ENCODE measurements at places on chromosomes 3 and 15.

GRCh38 chr3:31248563-31248992 lies 284.1 kb upstream of the STT3B start:
- DNase-seq, result no peak

DNA sequence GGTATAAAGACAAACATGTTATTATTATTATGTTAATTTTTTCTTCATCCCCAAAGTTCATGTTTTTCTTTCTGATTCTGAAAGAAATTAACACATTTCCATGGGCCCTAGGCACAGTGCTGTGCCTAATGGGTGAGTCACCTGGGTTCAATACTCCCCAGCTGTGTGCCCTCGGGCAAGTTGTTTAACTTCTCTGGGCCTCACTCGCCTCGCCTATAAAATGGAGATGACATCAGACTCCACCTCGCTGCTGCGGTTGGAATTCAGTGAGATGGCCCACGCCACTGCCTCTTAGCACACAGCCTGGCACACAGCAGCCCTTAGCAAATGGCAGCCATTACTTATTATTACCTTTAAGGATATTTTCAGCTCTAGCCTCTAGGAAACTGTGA lies 22.6 kb downstream of the DNASE1L3 start:
- DNase-seq, result no peak

- no peak for DNase-seq
These were observed 117.2 kb upstream of the LRIG1 start for GRCh38 chr3:66618066-66618465.

DNA sequence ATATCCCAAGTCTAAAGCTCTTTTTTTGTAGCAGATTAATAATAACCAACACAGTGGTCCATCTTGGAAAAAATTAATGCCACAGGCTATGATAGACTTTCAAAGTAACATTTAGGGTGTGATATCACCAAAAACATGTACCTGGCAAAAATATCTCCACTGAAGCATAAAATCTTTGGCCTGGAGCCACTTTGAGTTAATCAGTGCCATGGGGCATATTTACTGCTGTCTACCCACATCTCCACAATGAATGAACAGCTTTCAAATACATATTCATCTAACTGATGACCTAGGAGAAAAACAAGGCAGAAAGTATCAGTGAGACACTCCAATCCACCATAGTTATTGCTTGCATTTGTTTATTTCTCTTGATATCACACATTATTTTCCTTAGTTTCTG lies 296.0 kb upstream of the MDFIC2 start:
- no peak for DNase-seq

- no peak for DNase-seq
These were observed 29.2 kb upstream of the UMPS start for GRCh38 chr3:124700880-124701684.

- DNase-seq, result no peak
These were observed 303.3 kb upstream of the CBLB start for GRCh38 chr3:106172101-106172500.

DNA sequence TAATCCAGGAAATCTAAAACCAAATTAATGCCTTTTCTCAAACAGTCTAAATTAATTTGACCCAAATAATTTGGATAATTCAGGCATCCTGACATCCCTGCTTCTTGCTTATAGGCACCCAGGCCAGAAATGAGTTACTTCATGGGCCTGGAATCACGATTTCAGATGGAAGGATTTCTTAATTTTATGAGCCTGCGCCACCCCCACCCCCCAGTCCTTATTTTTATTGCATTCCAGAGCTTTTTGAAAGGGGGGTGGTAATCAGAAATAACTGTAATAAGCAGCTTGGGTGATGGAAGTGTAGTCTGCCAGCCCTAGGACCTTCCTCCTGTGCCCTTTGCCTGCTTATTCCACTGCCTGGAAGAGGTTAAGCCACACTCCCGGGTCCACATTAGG lies 1.3 kb downstream of the AP2M1 start:
- DNase-seq, result no peak

DNA sequence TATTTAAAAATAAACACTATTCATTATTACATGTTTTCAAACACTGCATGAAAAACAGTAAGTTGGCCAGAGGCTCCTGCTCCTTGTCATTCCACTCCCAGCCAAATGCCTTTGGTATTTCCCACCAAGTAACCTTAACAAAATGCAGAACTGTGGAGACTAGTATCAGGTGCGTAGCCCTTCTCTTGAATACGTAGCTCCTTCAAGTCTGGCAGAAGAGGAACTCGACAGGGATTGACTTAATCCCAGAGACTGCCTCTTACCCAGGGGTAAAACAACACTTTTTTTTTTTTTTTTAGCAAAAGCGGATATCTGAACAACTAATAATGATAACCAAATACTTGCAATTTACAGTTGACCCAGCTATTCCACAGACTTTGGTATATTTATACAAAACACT lies 738 bp downstream of the COMMD2 start:
- no peak for DNase-seq

DNA sequence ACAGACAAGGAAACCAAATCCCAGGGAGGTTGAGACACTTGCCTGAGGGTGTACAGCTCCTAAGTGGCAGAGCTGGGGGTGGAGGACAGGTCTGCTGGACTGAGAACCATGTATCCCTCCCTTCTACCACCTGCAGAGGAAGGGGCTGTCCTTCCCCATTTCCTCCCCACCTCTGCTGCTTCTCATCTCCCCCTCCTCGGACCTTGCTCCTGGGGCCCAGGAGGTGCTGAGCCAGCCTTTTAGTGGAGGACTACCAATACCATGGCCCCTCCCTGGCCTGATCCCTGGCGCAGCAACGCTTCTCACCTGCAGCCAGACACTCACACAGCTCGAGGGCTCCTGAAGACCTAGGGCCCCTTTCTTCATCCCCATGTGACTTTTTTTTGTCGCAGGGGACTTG lies 50.4 kb downstream of the IDH2 start:
- no peak for DNase-seq

DNA sequence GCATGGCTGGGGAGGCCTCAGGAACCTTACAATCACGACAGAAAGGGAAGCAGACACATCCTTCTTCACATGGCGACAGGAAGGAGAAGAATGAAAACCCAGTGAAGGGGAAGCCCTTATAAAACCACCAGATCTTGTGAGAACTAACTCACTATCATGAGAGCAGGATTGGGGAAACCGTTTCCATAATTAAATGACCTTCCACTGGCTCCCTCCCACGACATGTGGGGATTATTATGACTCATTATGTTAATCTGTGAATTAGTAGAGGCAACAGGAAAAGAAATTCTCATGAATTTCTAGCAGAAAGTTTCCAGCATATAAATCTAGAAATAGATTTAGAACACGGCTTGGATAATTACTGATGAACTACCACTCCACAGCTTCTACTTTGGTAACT lies 937.3 kb downstream of the ROBO1 start:
- DNase-seq, result no peak

GRCh38 chr3:160668454-160668853 lies 8.5 kb upstream of the ARL14 start:
- DNase-seq, result no peak

GRCh38 chr15:29143909-29144635 lies 125.5 kb downstream of the NSMCE3 start:
- no peak for DNase-seq

- no peak for DNase-seq
These were observed 3.4 kb downstream of the PARP9 start for GRCh38 chr3:122560680-122561079.

DNA sequence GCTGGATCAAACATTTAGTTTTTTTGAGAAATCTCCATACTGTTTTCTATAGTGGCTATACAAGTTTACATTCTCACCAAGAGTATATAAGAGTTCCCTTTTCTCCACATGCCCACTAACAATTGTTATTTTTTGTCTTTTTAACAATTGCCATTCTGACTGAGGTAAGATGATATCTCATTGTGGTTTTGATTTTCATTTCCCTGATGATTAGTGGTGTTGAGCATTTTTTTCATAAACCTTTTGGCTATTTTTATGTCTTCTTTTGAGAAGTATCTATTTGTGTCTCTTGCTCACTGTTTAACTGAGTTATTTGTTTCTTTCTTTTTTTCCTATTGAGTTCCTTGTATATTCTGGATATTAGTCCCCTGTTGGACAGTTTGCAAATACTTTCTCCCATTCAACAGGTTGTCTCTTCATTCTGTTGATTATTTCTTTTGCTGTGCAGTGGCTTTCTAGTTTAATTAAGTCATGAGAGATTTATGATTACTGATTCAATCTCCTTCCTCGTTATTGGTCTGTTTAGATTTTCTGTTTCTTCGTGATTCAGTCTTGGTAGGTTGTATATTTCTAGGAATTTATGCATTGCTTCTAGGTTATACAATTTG lies 6.7 kb upstream of the RNF13 start:
- no peak for DNase-seq

GRCh38 chr3:177561365-177561764 lies 364.1 kb upstream of the TBL1XR1 start:
- no peak for DNase-seq

DNA sequence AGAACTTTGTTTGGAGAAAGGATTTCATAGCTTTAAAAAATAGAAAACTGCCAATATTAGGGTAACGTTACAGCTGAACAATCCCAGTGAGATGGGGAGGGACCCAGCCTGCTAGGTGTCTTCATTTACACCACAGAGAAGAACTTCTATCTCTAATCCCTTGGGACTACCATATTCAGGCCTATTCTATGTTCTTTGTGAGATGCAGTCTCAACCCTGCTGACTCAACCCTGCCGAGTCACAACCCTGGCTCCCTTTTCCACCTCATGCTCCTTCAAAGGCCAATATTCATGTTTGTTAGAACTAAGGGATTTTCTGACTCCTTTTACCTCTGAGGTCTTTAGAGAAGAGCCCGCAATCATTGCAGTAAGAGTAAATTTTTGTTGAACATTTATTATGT lies 350.5 kb downstream of the EPHB1 start:
- no peak for DNase-seq

- DNase-seq, result no peak
These were observed 8.0 kb upstream of the ANKRD28 start for GRCh38 chr3:15805756-15806266.

DNA sequence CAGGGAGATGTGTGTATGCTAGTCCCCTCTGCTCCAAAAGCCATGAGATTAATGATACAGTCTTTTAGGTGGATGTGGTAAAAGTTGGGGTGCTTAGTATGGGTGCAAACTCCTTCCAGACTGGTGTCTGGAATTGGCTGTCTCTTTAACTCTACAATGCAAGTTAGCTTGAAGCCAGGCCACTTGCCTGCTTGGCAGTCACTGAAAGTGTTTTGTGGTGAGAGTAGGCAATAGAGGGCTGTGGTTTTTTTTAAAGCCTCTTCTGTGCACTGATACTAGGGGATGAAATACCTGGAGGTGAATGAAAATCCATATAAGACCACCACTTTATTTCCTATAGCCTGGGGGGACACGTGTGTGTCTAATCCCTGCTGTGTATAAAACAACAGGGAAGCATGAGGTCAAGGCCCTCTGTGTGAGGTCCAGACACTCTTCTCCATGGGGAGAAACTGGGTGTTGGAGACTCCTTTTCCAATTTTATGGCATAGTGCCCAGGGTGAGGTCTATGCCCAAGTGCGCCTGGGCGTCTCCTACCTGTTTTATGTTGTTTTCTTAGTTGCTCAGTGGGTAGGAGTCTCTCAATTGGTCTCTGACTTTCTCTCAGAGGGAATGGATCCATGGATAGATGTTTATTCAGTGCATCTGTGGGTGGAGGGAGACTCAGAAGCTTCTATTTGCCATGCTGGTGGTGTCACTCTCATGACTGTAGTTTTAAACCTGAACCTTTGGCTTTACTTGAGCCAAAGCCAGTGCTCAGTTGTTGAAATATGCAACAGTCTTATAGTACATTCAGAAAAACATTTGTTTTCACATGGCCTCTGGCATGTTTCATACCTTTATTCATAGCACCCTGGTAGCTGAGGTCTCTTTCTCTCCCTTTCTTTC lies 327.8 kb upstream of the ATP11B start:
- DNase-seq, result no peak

GRCh38 chr3:10510086-10510742 lies 4.8 kb upstream of the ATP2B2 start:
- DNase-seq, result no peak

- no peak for DNase-seq
These were observed 38.5 kb downstream of the HPS3 start for GRCh38 chr3:149167898-149168297.

GRCh38 chr3:149588909-149589308 lies 68.9 kb downstream of the WWTR1 start:
- no peak for DNase-seq

DNA sequence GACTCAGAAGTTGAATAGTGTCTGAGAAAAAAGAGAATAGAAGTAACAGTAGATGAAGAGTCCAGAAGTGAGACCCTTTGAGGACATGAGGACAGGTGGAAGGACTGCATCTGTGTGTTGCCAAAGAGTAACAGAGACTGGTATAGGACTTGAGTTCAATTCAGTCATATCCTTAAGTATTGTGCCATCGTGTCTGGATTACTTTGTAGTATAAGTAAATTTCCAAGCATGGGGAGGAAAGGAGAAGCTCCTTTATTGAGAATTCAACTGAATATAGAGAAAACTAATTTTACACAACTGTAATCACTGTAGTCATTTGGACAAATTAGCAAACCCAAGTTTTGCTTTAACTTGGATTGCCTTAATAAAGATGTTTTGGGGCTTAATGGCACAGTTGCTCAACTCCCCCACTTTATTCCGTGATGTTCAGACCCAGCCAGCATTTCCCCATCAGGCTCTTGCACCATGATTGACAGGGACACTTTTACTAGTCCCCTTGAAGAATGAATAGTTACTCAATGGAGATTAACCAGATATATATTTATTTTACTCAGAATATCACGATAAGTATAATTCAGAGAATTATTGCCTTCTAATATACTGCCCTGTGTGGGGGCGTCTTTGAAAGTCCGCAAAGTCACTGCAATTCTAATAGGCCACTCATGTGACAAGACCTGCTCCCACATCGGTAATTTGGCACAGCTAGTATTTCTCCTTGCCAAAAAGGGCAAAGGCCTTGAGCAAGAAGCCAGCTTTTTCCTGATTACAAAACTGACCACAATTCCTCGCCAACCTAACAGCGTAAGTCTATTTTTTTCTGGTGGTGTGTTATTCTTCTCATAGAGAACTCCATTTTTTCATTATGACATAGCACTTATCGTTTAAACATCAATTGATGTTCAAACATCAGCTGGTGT lies 61.3 kb downstream of the PPARG start:
- no peak for DNase-seq

GRCh38 chr3:122754929-122755328 lies 38.7 kb downstream of the HSPBAP1 start:
- no peak for DNase-seq

GRCh38 chr15:101063212-101063611 lies 144.1 kb downstream of the LRRK1 start:
- DNase-seq, result no peak

- DNase-seq, result no peak
These were observed 96.3 kb downstream of the TPRG1 start for GRCh38 chr3:189267981-189268613.
